Immature natural killer cell (primary cell): ENCODE measurements at places on chromosomes 11 and 22.

DNA sequence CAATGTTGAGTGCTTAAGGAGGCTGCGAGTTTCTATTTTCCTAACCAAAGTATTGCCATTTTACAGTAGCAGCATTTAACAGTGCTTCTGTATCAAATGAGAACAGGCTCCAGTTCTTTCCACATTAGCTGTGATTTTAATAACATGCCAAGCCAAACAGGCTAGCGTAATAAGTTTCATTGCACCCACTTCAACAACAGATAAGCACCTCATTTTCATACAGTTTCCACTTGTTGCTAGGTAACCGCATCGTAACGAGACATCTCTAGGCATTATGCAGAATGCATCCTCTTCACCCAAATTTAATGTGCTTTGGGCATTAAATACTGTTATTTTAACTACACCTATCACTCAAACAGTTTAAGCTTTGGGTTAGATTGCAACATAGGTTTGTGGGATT, 79.0 kb downstream of the CADM1 start:
- DNase-seq, result no peak

DNA sequence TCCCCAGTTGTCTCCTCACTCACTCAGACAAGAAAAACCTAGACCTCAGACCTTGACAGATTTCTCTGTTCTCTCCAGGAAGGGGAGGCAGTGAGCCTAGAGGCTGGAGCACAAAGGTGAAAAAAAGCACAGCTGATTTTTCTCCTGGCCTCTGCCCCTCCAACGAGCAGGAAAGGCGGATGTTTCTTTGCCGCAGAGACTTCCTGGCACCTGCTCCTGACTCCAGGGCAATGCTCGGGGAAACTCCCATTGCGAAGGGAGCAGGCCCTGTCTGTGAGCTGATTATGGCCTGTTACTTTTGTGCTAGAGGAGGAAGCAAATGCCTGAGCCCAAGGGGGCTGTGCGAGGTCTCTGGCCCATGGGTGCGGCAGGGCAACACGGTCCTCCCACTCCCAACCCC, 25.4 kb downstream of the MS4A10 start:
- DNase-seq, result no peak

GRCh38 chr11:23732026-23732425, 764.8 kb upstream of the LUZP2 start:
- DNase-seq, result no peak

GRCh38 chr11:16789063-16789420, 50.6 kb downstream of the C11orf58 start:
- DNase-seq, result no peak

GRCh38 chr11:85619499-85619898, 7.6 kb downstream of the DLG2 start:
- DNase-seq, result no peak
